ENCODE measurements at places on chromosomes 4 and X. TPM values are rescaled to one million over a fixed set of nuclear protein-coding genes. Genes with fewer than 3 reads are reported as not detected.
A peak's percentile ranks its signal among the peaks of the same experiment; 100 is the strongest.

Gene LRPAP1
- total RNA-seq = 53.4 TPM

Gene F9
- not detected for total RNA-seq

Gene SLC39A8
- total RNA-seq = 46.9 TPM

Gene TAF7L
- not detected for total RNA-seq

Gene PPBP
- not detected for total RNA-seq

Gene DRP2
- total RNA-seq = 0.79 TPM

Gene FBXW7
- 29.8 TPM for total RNA-seq

Gene SLC2A9
- total RNA-seq = 0.76 TPM

Gene GC
- total RNA-seq = not detected

- H3K36me3 ChIP-seq = no peaks in the 10 kb centered on the region
- peaks cover 10% of the 10 kb centered on the region for H3K4me1 ChIP-seq
- no peak overlapping the region for H3K27ac ChIP-seq
- no peak for DNase-seq
- no peak overlapping the region for H3K4me3 ChIP-seq
These were observed 67.9 kb upstream of the STK26 start for GRCh38 chrX:131955099-131955777.

DNA sequence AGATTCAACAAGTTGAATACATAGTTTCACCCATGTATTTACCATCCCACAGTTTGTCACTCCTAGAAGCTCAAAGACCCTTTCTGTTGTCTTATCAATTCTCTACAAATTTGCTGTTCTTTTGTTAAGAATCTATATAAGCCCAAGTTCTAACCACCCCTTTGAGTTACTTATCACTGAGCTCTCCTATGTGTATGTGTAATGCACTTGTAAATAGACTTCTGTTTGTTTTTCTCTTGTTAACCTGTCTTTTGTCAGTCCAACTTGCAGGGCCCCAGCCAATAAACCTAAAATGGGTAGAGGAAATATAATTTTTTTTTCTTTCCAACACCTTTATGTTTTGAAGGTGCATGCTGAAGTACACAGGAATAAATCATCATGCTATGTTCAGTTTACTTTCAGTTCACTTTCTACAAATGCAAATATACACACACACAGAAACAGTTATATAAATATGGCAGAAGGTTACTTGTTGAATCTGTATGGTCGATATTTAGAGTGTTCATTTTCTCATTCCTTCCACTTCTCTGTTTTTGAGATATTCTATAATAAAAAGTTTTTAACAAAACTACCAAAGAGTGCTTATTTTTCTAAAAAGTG lies 22.3 kb upstream of the CLOCK start:
- H3K27me3 ChIP-seq = peaks cover 2% of the 10 kb centered on the region
- H3K4me1 ChIP-seq = no peaks in the 10 kb centered on the region
- H3K4me3 ChIP-seq = no peak overlapping the region
- no peaks in the 10 kb centered on the region for H3K36me3 ChIP-seq

DNA sequence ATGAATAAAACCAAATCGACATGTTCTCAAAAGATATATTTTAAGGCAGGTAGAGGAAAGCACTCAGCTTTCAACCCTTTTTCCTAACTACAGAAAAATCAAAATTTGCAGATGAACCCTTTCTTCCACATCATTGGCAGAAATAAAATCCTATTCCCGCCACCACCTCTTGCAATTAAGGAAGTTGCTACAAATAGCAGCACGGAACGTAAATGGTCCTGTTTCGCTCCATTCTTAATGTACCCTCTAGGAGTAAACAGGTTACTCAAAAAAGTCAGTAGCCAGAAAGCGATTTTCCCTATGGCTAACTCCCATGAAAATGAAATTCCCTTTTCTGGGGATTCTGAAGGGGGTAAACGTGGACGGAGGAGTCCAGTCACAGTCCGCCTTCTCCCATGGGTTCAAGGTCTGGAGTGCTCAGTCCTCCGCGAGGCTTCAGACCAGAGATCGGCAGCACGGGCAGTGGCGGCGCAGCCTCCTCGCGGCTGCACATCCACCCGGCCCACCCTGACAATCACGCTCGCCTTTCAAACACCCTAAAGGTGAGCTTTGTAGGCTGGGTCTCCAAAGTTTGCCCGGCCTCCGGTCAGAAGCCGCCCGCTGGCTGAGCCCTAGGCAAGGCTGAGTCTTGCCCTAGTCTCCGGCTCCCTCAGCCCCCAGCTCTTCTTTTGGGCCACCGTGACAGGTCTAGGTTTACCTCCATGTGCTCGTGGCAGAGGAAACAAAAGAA lies 1.8 kb downstream of the ATP11C start:
- H3K4me3 ChIP-seq = peak overlapping the region; percentile 79
- no peaks in the 10 kb centered on the region for H3K27me3 ChIP-seq
- H3K4me1 ChIP-seq = peaks cover 26% of the 10 kb centered on the region

DNA sequence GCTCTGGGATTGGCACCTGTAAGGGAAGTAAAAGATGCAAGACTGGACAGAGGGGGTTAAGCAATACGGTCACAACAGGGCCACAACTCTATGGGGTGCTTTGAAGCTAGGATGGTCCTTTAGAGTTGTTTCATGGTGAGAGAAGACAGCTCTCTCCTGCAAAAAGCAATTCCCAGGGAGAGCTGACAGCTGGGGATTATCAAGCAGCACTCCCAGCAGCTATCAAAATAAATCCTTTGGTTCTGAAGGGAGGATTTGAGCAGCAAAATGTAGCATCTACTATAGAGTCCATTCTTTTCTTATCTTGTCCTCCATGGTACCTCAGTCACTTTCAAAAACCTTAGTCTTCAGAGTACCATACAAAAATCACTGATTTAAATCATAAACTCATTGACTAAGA lies 35.1 kb upstream of the AP1AR start:
- H3K4me1 ChIP-seq = peaks cover 20% of the 10 kb centered on the region
- H3K27me3 ChIP-seq = peaks cover 4% of the 10 kb centered on the region
- peaks cover 5% of the 10 kb centered on the region for H3K36me3 ChIP-seq
- no peak for DNase-seq
- no peak overlapping the region for H3K27ac ChIP-seq

DNA sequence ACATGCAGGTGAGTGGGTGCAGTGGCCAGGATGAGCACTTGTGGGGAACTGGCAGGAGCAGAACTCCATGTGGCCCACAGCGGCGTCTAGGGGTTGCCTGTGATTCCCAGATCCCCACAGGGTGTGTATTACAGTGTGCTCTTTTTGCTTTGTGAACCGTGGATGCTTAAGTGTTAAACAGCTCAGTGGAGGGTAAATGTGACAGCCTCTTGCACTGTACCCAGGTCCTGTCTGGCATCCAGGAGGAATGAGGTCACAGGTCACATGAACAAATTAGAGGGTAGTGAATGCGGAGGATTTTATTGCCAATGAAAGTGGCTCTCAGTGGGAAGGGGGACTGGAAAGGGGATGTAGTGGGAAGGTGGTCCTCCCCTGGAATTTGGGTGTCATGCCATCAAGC lies 447.8 kb downstream of the SPRY1 start:
- H3K4me3 ChIP-seq = no peak overlapping the region
- no peaks in the 10 kb centered on the region for H3K27me3 ChIP-seq
- no peak for DNase-seq
- no peaks in the 10 kb centered on the region for H3K4me1 ChIP-seq
- H3K36me3 ChIP-seq = no peaks in the 10 kb centered on the region
- H3K27ac ChIP-seq = no peak overlapping the region

DNA sequence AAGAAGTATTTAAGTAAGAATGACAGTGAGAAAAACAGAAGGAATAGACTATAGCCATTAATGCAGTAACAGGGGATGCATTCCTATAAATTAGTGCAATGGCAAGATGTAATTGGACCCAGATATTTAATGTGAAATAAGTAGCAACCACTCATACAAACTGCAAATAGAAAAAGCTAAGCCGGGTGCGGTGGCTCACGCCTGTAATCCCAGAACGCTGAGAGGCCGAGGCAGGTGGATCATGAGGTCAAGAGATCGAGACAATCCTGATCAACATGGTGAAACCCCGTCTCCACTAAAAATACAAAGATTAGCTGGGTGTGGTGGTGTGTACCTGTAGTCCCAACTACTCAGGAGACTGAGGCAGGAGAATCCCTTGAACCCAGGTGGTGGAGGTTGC lies 845.8 kb downstream of the PDHA2 start:
- no peak overlapping the region for H3K4me3 ChIP-seq
- no peaks in the 10 kb centered on the region for H3K27me3 ChIP-seq
- H3K4me1 ChIP-seq = no peaks in the 10 kb centered on the region
- no peak for DNase-seq
- H3K27ac ChIP-seq = no peak overlapping the region
- no peaks in the 10 kb centered on the region for H3K36me3 ChIP-seq

GRCh38 chr4:47659342-47659741 lies 174.3 kb downstream of the ATP10D start:
- H3K27me3 ChIP-seq = peaks cover 6% of the 10 kb centered on the region
- H3K36me3 ChIP-seq = no peaks in the 10 kb centered on the region
- H3K4me3 ChIP-seq = no peak overlapping the region
- no peak overlapping the region for H3K27ac ChIP-seq

- no peak for DNase-seq
- peaks cover 36% of the 10 kb centered on the region for H3K27me3 ChIP-seq
- no peaks in the 10 kb centered on the region for H3K36me3 ChIP-seq
- H3K27ac ChIP-seq = no peak overlapping the region
These were observed 765 bp upstream of the DGKK start for GRCh38 chrX:50471390-50471789.

GRCh38 chrX:14843666-14844065 lies 29.2 kb downstream of the FANCB start:
- no peak overlapping the region for H3K27ac ChIP-seq
- H3K4me3 ChIP-seq = no peak overlapping the region
- peaks cover 20% of the 10 kb centered on the region for H3K36me3 ChIP-seq
- H3K4me1 ChIP-seq = no peaks in the 10 kb centered on the region
- no peak for DNase-seq

GRCh38 chrX:150164971-150165600 lies 198.0 kb upstream of the MAMLD1 start:
- H3K27me3 ChIP-seq = no peaks in the 10 kb centered on the region
- H3K4me1 ChIP-seq = no peaks in the 10 kb centered on the region
- no peak overlapping the region for H3K27ac ChIP-seq
- DNase-seq = no peak
- no peaks in the 10 kb centered on the region for H3K36me3 ChIP-seq

- H3K27me3 ChIP-seq = no peaks in the 10 kb centered on the region
- peaks cover 8% of the 10 kb centered on the region for H3K36me3 ChIP-seq
- DNase-seq = peak; percentile 78
- peaks cover 4% of the 10 kb centered on the region for H3K4me1 ChIP-seq
- H3K27ac ChIP-seq = no peak overlapping the region
These were observed 4.4 kb upstream of the CXorf38 start for GRCh38 chrX:40651620-40652223.

GRCh38 chrX:105221374-105221773 lies 880 bp upstream of the TEX13A start:
- no peaks in the 10 kb centered on the region for H3K36me3 ChIP-seq
- H3K27me3 ChIP-seq = no peaks in the 10 kb centered on the region
- no peak overlapping the region for H3K4me3 ChIP-seq
- no peaks in the 10 kb centered on the region for H3K4me1 ChIP-seq
- DNase-seq = no peak

DNA sequence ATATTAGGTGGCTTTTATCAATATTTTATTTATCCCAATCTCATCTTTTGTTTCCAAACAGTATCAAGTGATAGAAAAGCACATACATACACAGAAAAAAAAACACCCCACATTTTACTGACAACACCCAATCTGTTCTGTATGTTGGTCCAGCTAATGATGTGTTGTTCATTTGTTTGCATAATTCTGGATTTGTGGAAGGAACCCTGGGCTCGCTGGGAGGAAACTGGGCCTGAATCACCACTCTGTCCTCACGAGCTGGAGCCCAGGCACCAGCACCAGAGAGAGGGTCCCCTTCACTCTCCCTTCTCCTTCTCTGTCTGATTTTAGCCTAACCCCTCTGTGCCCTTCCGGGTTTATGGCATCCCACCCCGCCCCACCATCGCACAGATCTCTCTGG lies 79.8 kb downstream of the PSAPL1 start:
- H3K27me3 ChIP-seq = peaks cover 2% of the 10 kb centered on the region
- H3K4me3 ChIP-seq = no peak overlapping the region
- DNase-seq = no peak
- H3K27ac ChIP-seq = no peak overlapping the region
- no peaks in the 10 kb centered on the region for H3K36me3 ChIP-seq

GRCh38 chrX:24646745-24647182 lies 383 bp downstream of the PCYT1B start:
- DNase-seq = no peak
- peaks cover 22% of the 10 kb centered on the region for H3K4me1 ChIP-seq
- H3K36me3 ChIP-seq = no peaks in the 10 kb centered on the region
- peaks cover 12% of the 10 kb centered on the region for H3K27me3 ChIP-seq
- H3K4me3 ChIP-seq = peak overlapping the region; percentile 59

DNA sequence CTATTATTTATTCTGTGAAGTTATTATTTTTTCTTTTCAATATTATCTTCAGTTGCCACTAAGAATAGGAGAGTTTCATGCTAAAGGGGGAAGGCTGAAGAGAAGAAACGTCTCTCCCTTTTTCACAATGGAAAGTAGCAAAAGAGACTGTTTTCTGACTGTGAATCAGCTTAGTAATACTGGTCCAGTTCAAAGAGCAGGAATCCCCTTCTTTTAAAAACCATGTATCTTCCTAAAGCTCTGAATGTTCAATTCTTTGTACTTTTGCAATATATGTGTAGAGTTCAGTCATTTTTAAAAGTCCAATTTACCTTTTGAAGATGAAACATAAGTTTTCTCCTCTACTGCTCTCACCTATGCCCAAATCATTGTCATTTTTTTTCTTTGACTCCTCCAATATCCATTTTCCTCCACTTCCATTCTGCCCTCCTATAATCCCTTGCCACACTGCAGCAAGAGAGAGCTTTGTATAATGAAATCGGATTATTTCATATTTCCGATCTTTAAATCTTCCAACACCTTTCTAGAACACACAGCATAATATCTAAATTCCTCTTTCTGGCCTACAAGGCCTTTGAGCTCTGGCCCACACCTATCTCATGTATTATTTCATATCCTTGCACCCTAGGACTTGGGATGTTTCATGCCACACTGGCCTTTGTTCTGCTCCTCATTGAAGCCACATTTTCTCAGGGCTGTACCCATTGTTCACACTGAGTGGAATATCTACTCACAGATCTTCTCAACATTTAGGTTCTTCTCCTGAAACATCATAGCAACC lies 195.3 kb downstream of the CAMK2D start:
- peaks cover 42% of the 10 kb centered on the region for H3K4me1 ChIP-seq
- H3K27me3 ChIP-seq = no peaks in the 10 kb centered on the region
- peaks cover 22% of the 10 kb centered on the region for H3K36me3 ChIP-seq
- no peak overlapping the region for H3K27ac ChIP-seq

- H3K27me3 ChIP-seq = no peaks in the 10 kb centered on the region
- no peak for DNase-seq
- H3K4me3 ChIP-seq = no peak overlapping the region
These were observed 303.7 kb downstream of the ARHGAP24 start for GRCh38 chr4:85778632-85779131.

GRCh38 chrX:109596015-109596414 lies 29.0 kb downstream of the KCNE5 start:
- no peaks in the 10 kb centered on the region for H3K36me3 ChIP-seq
- no peak overlapping the region for H3K27ac ChIP-seq
- H3K27me3 ChIP-seq = peaks cover 8% of the 10 kb centered on the region
- H3K4me1 ChIP-seq = no peaks in the 10 kb centered on the region
- no peak for DNase-seq

DNA sequence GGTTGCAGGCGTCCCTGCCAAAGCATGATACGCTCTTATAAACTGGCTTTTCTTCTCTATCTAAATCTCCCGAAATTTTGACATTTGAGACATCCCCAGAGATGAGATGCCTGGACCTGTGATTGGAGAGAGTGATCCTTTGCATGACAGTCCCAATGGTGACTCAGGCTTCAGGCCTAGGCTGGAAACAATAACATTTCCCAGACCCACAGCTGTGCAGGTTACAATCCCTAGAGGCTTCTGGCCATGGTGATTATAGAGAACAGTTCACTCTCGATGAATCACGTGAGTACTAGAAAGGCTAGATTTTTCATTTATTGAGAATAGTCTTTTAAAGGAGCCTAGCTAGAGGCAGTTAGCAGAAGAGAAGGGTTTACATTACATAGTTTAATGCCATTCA lies 75.9 kb downstream of the SPATA18 start:
- H3K36me3 ChIP-seq = no peaks in the 10 kb centered on the region
- no peaks in the 10 kb centered on the region for H3K27me3 ChIP-seq
- DNase-seq = no peak
- no peaks in the 10 kb centered on the region for H3K4me1 ChIP-seq
